ENCODE measurements at places on chromosomes 16 and 17.

GRCh38 chr16:50311134-50311528, 44.8 kb downstream of the ADCY7 start:
- no peak for DNase-seq

GRCh38 chr17:72139212-72139611, 18.4 kb downstream of the SOX9 start:
- no peak for DNase-seq

GRCh38 chr16:50946606-50947005, 204.5 kb downstream of the SALL1 start:
- no peak for DNase-seq

DNA sequence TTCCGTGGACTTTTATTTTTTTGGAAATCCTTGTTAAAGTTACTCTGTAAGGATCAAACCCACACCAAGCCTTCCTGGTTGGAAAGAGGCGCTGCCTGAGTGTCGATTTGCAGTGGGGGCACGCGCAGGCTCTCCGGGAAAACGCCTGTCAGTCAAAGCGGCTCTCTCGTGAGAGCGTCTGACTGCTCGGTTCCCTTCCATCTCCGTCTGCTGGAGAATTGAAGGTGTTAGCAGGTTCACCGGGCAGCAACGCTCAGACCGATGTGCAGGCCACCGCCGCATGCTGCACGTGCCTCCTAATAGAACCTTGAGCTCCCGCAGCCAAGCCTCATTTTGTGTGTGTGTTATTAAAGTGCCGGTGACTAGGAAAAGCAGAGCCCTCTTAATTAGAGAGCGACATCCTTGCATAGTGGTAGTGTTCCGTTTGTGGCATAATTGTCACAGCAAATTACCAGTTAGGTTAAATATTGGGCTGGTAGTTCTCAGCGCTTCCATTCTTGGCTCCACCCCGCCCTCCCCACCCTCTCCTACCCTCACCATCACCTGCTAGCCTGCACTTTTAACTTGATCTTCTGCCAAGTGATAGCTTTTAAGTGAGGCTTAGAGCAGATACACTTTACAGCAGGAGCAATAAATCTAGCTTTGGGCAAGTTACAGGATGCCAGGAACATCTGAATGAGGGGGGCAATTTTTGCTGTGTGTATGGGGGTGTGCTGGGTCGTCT, 75.5 kb downstream of the RPA1 start:
- no peak for DNase-seq

- DNase-seq, result peak; percentile 83
Measured at GRCh38 chr17:15490634-15491261, 23.3 kb upstream of the CDRT4 start.

DNA sequence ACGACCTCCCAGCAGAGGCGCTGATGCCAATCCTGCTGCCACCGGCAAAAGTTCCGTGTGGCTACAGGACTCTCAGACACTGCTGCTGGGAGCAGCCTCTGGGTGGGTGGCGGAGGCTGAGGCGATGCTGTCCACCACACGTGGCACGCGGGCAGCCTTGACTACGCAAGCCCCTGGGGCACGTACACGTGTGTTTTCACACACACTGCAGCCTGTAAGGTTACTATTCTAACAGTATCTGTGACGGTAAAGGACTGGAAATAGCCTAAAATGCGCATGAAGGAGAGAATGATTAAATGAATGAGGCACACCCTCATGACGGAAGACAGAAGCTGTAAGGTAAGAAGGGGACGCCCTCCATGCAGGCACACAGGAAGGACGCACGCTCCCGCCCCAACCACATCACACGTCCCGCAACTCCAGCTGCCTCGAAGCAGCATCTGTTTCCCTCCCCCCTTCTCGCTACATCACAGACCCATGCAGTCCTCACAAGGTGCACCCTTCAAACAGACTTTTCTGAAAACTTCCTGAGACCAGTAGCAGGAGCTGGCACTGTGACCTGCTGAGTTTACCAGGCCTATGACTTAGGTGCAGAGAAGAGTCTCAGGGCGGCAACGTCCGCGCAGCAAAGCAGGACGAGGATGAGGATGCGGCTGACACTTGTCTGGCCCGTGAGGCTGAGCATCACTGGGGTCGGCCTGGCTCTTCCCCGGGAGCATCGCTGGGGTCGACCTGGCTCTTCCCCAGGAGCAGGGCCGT, 28.7 kb upstream of the FASN start:
- DNase-seq, result no peak

DNA sequence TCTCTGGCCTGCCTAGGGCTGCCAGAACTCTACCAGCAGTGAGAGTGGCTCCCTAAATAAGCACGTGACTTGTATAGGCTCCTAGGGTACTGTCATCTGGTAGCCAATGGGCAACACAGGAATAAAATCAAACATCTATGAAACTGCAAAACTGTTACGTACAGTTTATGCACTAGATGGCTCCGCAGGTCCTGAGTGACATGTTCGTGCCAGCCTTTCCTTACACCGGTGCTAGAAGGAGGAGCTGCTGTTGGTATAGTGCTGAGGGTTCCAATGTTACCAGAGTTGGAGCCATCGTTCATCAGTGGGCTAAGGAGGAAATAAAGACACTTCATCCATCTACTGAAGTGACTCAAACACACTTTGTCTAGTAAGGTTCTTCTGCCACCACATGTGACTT, 63.2 kb upstream of the TRAP1 start:
- no peak for DNase-seq

- DNase-seq, result peak; percentile 50
Measured at GRCh38 chr17:59851439-59852375, 41.0 kb downstream of the TUBD1 start.

DNA sequence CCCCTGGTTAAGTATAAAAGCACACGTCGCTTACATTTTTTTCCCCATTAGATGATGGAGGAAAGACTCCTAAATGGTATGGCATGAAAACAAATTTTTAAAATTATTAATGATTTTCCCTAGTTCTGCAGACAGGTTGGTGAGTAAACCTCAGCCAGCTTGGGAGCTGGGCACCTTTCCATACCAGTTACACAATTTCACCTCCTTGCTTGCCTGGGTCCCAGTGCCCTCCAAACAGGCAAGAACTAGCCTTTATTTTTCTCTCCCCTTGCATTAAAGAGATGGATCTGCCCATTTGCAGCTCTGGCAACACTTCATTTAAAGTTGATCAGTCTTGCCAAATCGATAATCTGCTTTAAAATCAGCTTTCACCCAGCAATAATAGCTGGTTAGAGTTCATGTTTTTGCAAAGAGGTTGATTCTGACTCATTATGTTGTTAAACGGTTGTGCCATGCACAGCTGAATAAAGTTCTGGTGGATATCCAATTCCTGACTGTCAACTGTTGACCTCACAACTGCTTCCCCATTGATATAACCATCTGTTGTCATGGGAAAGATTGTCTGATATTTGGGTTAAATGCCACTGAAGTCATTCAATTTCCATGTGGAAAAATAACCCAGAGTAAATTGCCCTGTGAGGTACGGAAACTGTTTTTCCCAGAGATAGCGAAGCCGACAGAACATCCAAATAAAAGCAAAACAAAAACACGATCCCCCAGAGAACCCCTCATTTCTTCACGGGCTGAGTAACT, 1.3 kb downstream of the C17orf58 start:
- no peak for DNase-seq

- DNase-seq, result no peak
Measured at GRCh38 chr16:54936201-54936978, 5.7 kb downstream of the IRX5 start.

GRCh38 chr17:16286009-16286946, 67.0 kb downstream of the CENPV start:
- DNase-seq, result peak; percentile 94

DNA sequence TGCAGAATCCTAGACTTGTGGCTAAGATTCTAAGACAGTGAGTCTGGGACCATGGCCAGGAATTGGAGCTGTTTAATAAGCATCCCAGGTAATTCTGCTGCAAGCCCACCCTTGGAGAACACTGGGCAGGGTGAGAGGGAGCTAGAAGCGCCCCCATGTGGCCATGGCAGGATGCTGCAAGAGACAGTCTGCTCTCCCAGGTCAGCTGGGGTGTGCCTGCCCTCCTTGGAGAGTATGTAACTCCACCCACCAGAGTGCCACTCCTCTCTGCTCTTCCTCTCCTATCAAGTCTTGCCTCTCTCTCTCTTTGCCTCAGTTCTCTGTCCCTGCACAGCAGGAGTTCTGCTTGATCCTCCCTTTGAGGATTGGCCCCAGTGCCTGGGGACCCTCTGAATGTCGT, 14.9 kb downstream of the RCVRN start:
- DNase-seq, result no peak

GRCh38 chr17:48994549-48995303, 2.5 kb upstream of the IGF2BP1 start:
- DNase-seq, result no peak

GRCh38 chr16:29680180-29680598, 1.2 kb downstream of the QPRT start:
- DNase-seq, result no peak

- no peak for DNase-seq
Measured at GRCh38 chr17:6208608-6209180, 138.5 kb downstream of the WSCD1 start.

- peak; percentile 31 for DNase-seq
Measured at GRCh38 chr17:60792250-60792898, 114.7 kb downstream of the BCAS3 start.

DNA sequence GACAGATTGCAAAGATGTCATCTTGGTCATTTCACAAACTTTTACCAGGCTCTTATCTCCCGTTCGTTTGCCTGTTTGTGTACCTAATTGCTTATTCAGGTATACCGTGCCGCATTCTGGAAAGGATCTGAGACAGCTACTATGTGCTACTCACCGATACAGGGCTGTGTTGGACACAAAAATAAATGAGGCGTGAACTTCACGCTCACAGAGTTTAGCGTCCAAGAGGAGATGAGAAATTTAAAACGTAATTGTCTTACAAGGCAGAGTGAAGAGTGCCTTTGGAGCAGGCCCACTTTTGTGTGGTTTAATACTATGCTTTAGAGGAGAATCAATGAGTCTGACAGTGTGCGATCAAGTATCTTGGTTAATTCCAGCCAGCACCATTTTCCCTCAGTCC, 26.7 kb downstream of the MAF start:
- DNase-seq, result no peak

DNA sequence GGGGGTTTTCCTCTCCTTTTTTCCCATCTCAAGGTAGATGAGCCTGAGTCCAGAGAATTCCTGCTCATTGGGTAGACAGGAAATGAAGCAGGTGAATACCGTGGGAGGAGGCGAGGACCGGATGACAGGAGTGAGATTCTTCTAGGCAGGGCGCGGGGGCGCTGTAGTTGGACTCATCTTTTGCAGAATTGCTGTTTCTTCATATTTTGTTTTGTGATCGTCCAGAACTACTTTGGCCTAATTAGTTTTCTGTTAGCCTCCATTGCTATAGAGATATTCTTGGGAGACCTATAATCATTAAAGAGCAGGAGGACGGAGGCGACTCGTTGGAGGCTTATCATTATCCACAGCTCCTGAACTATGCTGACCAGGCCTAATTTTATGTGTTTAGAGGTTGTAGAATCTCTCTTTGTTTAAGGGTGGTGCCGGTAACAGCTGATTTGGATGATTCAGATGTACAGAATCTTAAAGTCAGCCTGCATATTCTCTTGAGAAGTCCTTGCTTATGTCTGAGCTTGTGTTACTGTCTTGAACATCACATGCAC, 650 bp downstream of the ATP6V0A1 start:
- DNase-seq, result peak; percentile 36

- no peak for DNase-seq
Measured at GRCh38 chr16:58859958-58860669, 126.0 kb upstream of the GOT2 start.

- DNase-seq, result peak; percentile 87
Measured at GRCh38 chr17:45425125-45425983, 7.3 kb downstream of the ARHGAP27 start.

DNA sequence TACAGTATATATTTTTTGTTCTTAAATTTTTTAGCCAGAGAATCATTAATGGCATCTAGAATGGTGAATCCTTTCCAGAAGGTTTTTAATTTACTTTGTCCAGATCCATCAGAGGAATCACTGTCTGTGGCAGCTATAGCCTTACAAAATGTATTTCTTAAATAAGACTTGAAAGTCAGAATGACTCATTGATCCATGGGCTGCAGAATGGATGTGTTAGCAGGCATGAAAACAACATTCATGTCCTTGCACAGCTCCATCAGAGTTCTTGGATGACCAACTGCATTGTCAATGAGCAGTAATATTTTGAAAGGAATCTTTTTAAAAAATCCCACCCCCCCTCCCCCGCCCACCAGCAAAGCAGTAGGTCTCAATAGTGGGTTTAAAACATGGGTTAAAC, 51.4 kb downstream of the CACNG1 start:
- DNase-seq, result no peak

DNA sequence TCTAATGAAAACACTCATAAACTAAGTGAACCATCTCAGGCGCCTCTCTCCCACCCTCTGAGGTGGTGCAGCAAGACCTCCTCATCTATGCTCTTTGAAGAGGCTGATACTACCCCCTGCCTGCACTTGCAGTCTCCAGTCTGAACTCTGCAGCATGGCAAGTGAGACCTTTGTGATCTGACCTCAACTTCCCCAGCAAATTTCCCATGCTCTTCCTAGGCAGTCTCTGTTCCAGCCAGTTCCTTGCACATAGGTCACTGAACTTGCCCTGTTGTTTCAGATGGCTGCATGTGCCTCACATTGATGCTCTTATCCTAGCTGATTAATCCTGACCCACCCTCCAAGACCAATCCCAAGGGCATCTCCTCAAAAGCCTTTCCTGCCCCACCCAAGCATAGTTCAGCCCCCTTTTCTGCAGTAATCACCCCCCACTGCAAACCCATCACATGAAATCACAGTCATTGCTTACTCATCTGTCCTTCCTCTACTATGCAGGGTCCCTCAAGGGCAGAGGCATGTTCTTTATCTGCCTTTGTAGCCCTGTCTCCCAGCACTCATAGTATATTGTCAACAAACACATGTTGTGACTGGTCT, 42.0 kb downstream of the TBX21 start:
- no peak for DNase-seq

DNA sequence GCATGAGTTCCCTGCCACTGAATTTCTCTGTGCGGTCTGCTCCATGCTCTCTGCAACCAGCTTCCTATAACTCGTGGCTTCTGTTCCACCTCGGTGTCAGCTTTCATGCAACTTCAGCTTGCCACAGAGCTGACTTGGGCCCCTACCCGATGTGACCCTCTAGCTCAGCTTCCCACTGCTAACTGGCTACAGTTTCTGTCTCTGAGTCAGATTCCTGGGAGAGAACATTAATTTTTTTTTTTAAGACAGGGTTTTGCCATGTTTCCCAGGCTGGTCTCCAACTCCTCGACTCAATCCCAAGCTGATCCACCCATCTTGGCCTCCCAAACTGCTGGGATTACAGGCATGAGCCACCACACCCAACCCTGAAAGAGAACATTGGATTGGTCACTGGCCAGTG, 35.5 kb upstream of the PSMD7 start:
- no peak for DNase-seq

- DNase-seq, result peak; percentile 94
Measured at GRCh38 chr17:15651583-15652110, 32.1 kb upstream of the FBXW10B start.

GRCh38 chr16:12228602-12229499, 252.3 kb downstream of the SNX29 start:
- DNase-seq, result peak; percentile 31

DNA sequence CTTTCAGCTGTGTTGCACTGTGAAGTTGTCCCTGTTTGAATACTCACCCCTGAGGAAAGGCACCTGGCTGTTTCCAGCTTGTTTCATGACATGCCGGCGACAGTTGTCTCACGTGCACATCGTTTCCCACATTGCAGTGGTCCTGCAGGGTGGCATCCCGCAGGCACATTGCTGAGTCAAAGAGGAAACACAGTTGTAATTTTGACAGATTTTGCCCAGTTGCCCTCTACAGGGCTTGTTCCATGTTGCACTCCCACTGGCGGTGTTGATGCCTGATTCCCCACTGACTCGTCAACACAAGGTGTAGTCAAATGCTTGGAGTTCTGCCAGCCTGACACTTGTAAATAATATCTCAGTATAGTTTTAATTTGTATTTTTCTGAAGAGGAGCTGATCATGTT, 23.8 kb downstream of the EPN2 start:
- no peak for DNase-seq

Measured in mucosa of gallbladder (tissue), 1 donor.